Stimulated activated CD4-positive, alpha-beta T cell treated with anti-CD3 and anti-CD28 coated beads, Interleukin-2, amount 100 ng/mL, for 48 hours (primary cell): ENCODE measurements at places on chromosomes 16 and 17.

DNA sequence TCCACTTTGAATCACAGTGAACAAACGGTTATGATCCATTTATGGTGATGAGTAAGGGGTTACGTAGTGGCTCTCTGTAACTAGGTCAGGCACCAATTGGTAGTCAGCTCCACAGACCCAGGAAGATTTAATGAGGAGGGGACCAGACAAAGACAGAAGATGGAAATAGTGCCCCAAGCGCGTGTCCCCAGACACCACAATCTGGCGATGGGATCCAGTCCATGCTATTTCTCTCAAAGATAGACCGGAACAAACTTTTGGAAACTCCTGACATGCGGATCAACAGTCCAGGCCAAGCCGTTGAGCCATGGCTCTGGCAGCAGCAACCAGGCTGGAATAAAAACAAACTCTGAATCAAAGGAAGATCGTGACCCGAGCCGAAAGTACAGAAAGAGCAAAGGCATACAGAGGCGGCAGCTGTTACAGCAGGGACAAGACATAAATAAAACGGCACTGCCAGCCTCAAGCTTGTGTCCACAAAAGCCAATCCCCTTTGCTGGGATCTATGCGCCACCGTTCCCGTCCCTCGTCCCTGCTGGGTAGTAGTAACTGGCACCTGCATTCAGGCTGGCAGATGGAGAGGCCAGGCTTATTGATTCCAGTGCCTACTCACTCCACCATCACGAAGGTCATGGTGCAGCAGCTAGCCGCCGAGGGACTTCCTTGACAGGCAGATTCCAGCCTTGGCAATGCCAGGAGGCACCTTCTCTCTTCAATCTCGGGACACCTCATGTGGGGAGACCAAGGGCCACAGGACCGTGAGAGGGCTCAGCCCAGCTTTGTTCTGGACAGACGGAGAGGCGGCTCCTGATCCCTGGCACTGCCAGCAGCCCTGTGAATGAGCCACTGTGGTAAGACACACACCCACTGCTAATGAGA lies 50.2 kb downstream of the CDH11 start:
- no peak for DNase-seq

GRCh38 chr17:82590216-82590615 lies 58.0 kb downstream of the WDR45B start:
- DNase-seq = no peak

GRCh38 chr17:43720311-43721060 lies 38.1 kb downstream of the SOST start:
- DNase-seq = peak; percentile 73

DNA sequence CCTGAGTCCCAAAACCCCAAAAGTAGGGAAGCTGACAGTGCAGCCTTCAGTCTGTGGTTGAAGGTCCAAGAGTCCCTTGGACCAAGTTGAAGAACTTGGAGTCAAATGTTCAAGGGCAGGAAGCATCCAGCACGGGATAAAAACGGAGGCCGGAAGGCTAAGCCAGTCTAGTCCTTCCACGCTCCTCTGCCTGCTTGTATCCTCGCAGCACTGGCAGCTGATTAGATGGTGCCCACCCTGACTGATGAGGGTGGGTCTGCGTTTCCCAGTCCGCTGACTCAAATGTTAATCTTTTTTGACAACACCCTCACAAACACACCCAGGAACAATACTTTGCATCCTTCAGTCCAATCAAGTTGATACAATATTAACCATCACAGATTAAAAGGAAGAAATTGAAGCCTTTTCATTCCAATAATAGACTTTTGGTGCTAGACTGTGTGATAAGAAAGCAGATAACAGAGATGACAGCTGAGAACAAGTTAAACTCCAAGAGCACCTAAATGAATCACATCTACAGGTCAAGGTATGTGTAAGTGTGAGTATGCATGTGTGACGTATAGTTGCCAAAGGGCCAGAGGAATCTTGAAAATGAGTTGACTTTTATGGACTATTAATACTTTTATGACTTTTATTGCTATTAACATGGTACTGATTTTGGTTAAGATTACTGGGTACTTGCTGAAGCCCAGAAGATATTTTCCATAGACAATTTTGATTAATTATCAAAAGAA lies 933.5 kb upstream of the SOX9 start:
- DNase-seq = no peak

DNA sequence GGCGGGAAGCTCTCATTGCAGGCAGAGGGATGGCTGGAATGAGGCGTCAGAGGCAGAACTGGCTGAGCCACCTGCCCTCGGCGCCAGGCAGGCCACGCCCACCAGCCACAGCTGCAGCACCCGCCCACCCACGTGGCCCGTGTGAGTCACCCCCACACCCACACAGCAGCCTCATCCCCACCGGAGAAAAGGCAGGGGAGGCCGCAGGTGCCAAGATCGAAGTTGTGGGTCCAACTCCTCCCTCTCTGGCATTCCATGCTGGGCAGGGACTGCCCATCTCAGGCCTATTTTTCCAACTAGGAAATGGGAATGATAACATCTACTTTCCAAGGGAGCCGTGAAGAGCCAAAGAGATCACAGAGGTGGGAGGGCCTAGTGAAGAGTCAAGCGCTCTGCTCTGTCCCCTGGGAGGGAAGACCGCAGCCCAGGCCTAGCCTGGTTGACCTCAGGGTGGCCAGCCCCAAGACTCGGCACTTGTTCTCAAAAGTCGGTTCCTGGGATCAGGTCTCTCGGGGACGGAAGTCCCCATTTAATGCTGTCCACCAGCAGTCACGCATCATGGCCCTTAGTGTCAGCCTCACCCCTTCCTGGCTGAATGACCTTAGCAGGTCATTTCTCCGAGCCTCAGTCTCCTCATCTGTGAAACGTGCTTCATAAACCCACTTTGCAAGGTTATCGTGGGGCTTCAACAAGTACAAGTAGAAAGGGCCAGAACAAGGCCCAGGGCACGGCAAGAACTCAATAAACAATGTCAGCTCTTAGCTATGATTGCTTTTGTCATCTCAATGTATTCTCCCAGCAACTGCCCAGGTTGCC lies at the start of gene TRPV3:
Gene TRPV3, minus strand, starts transcription at position 45 of the 816 bp plus-strand sequence. CDS start 2,962 bp downstream, outside the sequence.
- peak; percentile 70 for DNase-seq

- DNase-seq = peak; percentile 5
Observed at GRCh38 chr17:31596382-31597323, 205.2 kb downstream of the RAB11FIP4 start.

- no peak for DNase-seq
Observed at GRCh38 chr17:4248504-4249277, 15.1 kb downstream of the ANKFY1 start.

DNA sequence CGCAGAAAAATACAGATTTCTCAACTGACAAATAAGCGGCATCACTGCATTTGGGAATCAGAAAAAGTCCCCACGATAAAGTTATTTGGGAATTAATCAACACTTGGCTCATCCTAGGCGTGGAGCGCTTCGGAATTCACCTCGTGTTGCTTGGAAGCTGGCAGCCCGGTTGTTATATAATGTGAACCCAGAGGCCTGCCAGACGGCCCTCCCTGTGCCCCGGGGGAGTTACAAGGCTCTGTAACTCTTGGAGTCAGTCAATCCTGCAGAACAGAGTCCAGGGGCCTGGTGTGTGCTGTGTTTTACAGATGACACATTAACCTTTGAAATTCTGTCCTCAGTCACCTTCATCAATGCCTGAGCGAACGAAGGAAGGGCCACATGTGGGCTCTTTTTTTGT lies 111.1 kb downstream of the PITPNC1 start:
- DNase-seq = no peak

DNA sequence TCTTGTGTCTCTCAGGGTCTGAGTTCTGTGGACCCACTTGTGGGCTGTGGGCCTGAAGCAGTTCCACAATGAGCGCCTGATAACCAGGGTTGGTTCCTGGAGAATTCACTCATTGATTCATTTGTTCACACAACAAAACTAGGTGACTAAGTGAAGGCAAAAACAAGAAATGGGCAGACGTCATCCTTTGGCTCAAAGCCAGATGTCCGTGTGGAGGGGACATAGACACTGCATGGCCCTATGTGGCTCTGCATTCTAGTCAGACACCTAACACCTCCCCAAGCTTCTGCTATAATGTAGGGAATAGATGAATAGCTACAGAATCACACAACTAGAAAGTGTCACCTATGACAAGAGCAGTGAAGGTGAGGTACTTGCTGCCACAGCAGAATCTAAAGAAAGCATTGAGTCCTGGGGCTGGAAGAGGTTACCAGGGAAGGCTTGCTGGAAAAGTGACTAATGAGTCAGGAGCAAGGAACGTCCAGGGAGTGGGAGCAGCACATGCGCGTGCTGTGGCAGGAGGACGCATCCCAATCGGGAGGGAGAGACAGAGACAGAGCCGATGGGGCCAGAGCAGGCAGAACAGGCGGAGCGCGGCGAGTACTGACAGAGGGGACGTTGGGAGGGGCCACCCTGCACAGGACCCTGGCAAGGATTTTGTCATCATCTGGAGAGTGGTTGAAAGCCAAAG lies 58.9 kb downstream of the CES1 start:
- no peak for DNase-seq

DNA sequence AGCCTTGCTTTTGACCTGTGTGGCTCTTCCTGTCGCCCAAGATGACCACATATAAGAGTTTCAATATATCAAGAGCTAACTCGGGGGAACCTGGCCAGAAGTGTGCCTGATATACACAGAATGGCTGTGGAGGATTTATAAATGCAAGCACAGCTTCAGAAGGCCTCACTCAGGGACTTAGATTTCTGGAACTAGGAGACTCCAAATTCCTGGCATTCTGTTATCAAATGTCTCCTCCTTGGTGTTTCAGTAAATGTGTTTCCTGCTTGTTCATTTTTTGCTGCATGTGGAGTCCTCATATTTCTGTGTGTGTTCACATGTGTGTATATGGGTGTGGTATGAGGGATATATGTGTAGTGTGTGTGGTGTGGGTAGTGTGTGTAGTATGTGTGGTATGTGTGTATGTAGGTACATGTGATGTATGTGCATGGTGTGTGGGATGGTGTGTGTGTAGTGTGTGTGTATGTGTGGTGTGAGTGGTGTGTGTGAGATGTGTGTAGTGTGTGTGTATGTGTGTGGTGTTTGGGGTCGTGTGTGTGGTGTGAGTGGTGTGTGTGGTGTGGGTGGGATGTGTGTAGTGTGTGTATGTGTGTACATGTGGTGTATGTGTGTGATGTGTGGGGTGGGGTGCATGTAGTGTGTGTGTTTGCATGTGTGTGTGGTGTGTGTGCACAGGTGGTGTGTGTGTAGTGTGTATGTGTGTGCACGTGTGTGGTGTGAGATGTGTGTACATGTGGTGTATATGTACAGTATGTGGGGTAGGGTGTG lies 981 bp upstream of the CD300H start:
- no peak for DNase-seq

GRCh38 chr16:64361753-64362152 lies 760.1 kb downstream of the CDH11 start:
- DNase-seq = no peak

DNA sequence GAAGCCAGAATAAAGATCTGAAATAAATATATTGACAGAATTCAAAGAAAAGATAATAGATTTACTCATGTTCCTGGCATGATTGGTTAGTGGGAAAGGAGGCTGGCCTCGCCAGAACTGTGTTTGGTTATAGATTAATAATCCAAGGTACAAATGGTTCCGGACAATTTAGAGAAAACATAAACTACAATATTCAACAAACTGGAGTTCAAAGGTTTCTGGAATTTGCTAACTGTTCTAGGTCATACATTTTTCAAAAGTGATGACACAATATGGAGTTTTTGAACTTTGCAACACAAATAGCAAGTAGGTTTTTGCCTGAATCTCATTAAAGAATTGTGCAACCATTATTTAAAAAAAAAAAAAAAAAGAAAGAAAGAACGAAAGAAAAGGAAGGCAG lies 251.7 kb upstream of the SALL1 start:
- DNase-seq = no peak

DNA sequence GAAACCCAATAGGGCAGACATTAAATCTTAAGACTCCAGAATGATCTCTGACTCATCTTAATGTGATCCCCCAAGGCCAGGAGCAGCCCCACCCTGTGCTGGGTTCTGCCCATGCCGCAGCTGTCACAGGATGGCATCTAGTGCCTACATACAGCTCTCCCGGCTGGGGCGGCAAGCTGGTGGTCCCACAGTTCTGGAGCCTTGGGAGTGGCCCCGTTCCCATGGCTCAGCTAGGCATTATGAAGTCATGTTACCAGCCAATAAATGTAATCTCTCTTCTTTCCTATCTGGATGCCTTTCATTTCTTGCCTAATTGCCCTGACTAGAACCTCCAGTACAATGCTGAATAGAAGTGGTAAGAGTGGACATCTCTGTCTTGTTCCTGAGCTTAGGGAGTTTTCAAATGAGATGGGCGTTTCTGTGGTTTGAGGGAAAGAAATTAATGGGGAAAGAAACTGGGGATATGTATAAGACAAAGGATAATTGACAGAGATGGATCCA lies 95.7 kb upstream of the DNAH17 start:
- no peak for DNase-seq

DNA sequence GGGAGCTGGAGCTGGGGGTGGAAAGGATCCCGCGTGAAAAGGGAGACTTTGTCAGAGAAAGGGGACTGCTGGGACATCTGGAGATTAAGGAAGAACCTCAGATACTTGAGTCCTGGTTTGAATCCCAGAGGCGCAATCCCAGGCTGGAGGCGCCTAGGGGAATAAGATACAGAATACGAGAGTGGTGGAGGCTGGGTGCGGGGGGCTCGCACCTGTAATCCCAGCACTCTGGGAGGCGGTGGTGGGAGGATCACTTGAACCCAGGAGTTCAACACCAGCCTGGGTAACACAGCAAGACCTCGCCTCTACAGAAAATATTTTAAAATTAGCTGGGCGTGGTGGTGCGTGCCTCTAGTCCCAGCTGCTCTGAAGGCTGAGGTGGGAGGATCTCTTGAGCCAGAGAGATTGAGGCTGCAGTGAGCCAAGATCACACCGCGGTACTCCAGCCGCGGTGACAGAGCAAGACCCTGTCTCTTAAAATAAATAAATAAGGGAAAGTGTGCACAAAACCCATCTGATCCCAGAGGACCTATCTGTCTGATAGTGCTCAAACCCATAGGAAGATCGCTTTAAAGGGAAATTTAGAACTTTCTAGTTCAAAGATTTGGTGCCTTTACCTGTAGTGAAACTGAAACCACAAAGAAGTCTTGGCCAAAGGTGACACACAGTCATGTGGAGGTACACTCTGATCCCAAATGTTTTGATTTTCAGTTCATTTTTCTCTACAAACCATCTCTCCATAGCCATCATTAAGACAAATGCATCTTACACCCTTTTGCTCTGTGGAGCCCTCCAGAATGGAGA lies 617 bp upstream of the SCRN2 start:
- DNase-seq = no peak

DNA sequence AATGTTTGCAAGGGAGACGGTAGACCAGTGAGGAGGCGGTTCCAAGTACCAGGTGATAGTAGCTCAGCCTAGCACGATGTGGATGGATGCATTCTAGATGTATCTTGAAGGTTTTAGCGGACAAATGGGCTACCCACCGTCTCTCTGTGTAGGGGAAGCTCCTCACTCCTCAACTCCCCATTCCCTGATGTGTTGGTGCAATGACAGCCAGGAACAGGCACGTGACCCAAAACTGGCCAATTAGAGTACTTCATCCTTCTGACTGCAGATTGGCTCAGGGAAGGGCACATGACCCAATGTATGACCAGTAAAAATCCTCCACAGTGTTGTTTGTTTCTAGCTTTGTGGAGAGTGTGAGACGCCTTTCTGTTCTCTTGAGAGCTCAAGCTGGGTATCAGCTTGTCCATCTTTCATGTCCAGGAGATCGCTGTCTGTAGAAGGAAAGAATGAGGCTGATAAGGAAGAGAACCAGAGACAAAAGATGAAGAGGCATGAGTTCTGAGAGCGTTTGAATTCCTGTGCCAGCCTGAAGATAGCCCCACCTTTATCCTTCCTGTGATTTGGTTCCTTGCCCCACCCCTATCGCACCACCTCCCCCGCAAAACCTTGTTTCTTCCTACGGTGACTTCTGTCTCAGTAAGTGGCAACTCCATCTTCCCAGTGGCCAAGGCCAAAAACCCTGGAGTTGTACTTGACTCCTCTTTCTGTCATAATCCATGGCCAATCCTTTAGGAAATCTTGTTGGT lies 2.3 kb upstream of the BORCS6 start:
- peak; percentile 51 for DNase-seq
